Body of pancreas (tissue), 4 donors: ENCODE measurements at places on chromosomes 2 and 18. TPM values are rescaled to one million over a fixed set of nuclear protein-coding genes. Genes with fewer than 3 reads are reported as not detected.

CCBE1 gene
- 4.4 TPM for total RNA-seq

ALK gene
- 0.26 TPM for total RNA-seq

EVX2 gene
- not detected for total RNA-seq

PDCD1 gene
- 0.99 TPM for total RNA-seq

RGPD6 gene
- 28.3 TPM for total RNA-seq

POTEE gene
- not detected for total RNA-seq

CLEC4F gene
- total RNA-seq = 3.3 TPM

- no peaks in the 10 kb centered on the region for H3K27me3 ChIP-seq
- H3K4me3 ChIP-seq = no peak overlapping the region
- H3K36me3 ChIP-seq = no peaks in the 10 kb centered on the region
- H3K4me1 ChIP-seq = no peaks in the 10 kb centered on the region
- H3K27ac ChIP-seq = no peak overlapping the region
- DNase-seq = no peak
Observed at GRCh38 chr2:136164280-136164776, 46.4 kb upstream of the CXCR4 start.

- no peak overlapping the region for H3K27ac ChIP-seq
- no peaks in the 10 kb centered on the region for H3K4me1 ChIP-seq
- peak; percentile 74 for DNase-seq
- H3K36me3 ChIP-seq = no peaks in the 10 kb centered on the region
Observed at GRCh38 chr2:39593439-39594393, 72.0 kb upstream of the TMEM178A start.

GRCh38 chr2:73611867-73612266 lies 30.4 kb downstream of the NAT8 start:
- no peaks in the 10 kb centered on the region for H3K36me3 ChIP-seq
- no peak for DNase-seq
- no peak overlapping the region for H3K4me3 ChIP-seq

DNA sequence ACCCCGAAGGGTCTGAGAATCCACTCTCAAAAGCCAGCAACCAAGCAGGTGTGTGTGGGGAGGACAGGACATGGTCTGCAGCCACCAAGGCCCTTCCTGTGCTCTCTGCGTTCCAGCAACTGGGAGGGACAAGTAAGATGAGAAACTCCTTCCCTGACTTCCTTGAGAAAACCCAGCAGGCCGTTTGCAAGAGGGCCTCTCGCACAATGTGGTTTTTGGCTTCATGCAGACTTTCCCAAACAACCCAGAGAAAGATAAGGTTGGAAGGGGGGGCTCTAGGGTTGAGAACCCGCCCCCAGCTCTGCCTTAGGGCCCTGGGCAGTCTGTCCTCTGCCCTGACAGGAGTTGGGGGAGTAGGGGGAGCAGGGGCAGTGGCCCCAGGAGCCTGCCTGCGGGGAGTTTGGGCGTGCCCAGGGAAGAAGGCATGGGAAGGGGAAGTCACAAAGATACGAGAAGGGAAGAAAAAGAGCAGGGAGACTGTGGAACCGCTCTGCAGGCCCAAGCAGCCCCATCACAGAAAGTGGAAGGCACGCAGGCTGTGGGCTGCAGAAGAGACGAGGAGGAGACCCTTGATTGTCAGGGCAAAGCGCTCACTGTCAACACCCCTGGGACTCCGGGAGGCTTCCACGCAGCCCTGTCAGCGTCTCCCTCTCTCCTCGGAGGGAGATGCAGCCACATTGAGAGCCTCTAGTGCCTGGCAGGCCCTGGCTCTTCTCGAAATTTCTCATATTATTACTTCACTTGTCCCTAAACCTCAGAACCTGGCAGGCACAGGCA lies 99.8 kb downstream of the SMAD7 start:
- H3K4me3 ChIP-seq = no peak overlapping the region
- H3K36me3 ChIP-seq = no peaks in the 10 kb centered on the region
- H3K27me3 ChIP-seq = no peaks in the 10 kb centered on the region
- peak overlapping the region; percentile 28 for H3K27ac ChIP-seq
- no peak for DNase-seq
- H3K4me1 ChIP-seq = no peaks in the 10 kb centered on the region

- H3K4me3 ChIP-seq = no peak overlapping the region
- H3K36me3 ChIP-seq = no peaks in the 10 kb centered on the region
- H3K27me3 ChIP-seq = no peaks in the 10 kb centered on the region
- H3K27ac ChIP-seq = peak overlapping the region; percentile 84
- no peak for DNase-seq
Observed at GRCh38 chr2:189673661-189674373, 653 bp upstream of the ANKAR start.

DNA sequence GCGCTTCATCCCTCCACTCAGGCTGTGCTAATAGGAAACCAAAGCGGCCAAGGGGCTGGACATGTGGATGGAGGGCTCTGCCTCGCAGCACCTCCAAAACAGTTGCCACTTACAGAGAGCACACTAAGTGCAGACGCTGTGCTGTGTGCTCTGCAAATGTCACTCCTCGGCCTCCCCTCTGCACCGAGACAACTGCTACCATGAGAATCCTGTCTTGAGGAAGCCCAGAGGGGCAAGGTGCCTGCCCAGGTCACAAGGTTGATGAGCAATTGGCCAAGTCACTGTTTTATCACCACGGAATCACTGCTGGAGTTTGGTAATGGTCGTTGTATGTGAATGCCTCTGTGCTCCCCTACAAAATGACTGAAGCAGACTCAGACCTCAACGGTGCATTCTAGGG lies 132.2 kb downstream of the SEPTIN10 start:
- H3K36me3 ChIP-seq = no peaks in the 10 kb centered on the region
- peaks cover 31% of the 10 kb centered on the region for H3K4me1 ChIP-seq
- H3K27me3 ChIP-seq = no peaks in the 10 kb centered on the region
- no peak overlapping the region for H3K4me3 ChIP-seq
- no peak for DNase-seq

- no peaks in the 10 kb centered on the region for H3K27me3 ChIP-seq
- H3K36me3 ChIP-seq = no peaks in the 10 kb centered on the region
- no peak overlapping the region for H3K27ac ChIP-seq
- no peak overlapping the region for H3K4me3 ChIP-seq
Observed at GRCh38 chr18:2312440-2312839, 258.9 kb downstream of the METTL4 start.
